ENCODE measurements at places on chromosomes 7 and 10.

- DNase-seq: no peak
These were observed 204.3 kb downstream of the SFMBT2 start for GRCh38 chr10:7206412-7207100.

DNA sequence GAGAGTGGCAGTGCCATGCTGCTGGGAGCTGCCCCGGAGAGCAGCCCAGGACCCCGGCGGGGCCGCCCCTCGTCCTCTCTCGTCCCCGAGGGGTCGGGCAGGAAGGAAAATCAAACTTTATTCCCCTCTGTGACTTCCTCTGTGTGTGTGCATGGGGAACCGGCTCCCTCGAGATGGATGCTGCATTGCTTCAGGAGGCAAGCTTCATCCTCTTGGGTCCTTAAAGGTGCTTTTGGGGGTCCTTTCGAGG lies 726 bp downstream of the MCU start:
- DNase-seq: no peak

DNA sequence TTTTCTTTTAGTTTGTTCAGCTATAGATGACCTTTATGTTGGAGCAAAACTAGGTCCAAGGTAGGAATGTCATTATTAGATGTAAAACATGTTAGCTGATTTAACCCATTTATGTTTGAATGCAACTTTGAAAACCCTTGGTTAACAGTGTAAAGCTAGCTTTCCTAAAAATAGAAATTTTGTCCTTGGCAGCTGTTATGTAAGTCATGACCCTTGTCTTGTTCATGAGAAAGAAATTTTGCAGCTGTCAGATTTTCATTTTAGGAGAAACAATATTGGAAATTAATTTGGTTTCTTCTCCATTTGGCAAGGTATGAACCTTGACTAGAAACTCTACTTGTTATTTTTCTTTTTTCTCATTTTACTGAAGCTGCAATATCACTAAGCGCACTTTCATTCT lies 23.9 kb upstream of the CCAR1 start:
- no peak for DNase-seq

DNA sequence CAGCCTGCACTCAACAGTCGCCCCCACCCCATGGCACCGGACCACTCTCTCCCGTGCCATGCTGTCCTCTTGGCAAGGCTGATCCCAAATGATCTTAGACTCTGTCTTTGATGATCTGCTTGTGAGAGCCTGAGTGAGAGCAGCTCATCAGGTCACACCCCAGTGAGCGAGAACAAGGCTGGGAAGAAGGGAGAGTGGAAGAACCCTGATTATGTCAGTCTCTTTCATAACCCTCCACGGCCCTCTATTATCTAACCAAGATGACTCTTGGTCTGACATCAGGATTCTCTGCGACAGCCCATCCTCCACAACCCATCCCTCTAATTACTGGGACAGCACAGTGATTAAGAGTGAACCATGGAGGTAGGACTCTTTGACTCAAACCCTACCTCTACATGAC lies 53.1 kb upstream of the C7orf33 start:
- no peak for DNase-seq

DNA sequence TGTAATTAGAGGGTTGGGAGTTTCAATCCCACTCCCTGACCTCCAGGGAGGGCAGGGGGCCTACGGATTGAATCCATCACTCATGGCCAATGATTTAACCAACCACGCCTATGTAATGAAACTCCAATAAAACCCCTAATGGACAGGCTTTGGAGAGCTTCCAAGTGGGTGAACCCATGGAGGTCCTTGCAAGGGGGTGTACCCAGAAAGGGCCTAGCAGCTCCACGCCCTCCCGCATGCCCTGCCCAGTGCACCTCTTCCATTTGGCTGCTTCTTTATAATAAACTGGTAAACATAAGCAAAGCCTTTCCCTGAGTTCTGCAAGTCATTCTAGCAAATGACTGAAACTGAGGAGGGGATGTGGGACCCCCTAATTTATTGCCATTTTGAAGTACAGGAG lies 280.1 kb downstream of the FRMD4A start:
- DNase-seq: no peak

- no peak for DNase-seq
These were observed 19.6 kb downstream of the SVIL start for GRCh38 chr10:29615195-29615594.

DNA sequence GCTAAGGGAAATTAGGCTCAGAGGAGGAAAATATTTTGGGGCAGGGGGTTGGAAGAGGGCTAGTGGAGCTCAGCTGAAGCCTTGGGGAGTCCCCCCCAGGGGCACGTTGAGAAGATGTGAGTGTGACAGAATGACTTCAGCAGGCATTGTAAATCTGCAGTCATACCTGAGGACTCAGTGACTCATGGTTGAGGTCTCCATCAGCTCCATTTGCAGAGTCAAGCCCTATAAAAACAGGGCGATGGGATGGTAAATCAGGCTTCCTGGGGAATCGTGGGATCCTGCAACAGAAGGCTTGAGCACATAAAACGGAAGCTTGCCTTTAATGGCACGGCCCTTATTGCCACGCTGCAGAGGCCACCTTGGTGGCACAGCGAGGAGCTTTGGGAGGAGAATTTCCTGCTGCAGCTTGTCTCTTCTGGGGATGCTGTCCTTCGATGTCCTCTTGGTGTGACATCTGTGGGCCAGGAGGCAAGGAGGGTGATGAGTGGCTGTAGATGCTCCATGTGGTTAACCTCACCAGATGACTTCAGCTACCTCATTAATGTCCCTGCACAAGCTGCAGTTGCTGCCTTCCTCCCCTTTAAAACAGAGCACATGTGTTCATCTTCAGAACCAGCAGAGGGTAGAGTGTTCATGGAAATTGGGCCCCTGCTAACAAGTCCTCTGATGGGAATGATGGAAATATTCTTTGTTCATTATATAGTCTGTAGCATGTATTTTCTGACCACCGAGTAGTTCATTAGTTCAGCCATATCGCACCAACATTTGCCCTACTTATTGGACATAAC lies 285.9 kb downstream of the LRMDA start:
- no peak for DNase-seq

DNA sequence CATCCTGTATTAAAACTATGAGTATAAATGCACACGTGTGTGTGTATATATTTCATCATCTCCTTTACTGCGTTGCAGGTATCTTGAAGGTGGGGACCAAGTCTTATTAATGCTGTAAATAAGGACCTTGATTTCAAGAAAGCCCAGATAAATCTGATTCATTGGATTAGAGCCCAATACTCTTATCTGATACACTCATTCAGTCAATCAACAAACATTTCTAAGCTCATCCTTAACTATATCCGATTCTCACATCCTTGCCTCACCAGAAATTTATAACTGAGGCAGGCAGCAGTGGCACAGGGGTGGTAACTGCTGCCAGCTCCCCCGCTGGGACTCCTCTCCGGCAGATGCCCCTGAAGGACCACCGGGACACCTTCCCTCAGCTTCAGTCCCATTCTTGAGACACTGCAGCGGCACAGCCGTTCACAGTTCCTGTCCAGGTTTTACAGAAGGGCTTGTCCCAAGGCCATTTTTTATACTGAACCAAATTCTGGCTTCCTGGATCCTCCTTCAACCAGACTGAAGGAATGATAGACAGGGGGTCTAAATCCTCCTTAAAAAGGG lies 54.0 kb downstream of the BRI3 start:
- DNase-seq: peak; percentile 23

DNA sequence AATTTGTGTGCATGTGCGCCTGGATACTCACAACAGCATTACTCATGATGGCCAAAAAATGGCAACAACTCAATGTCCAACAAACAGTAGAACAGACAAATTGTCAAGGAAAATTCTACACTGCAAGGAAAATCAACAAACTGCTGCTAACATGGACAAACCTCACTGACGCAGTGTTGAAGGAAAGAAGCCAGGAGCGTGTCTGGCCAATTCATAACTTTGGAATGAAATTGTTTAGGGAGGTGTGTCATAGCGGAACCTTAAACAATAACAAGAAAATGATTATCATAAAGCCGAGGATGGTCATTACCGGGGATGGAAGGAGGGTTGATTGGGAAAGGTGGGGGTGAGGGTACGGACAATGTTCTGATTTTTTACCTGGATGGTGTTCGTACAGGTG lies 29.1 kb downstream of the ALOX5 start:
- no peak for DNase-seq

DNA sequence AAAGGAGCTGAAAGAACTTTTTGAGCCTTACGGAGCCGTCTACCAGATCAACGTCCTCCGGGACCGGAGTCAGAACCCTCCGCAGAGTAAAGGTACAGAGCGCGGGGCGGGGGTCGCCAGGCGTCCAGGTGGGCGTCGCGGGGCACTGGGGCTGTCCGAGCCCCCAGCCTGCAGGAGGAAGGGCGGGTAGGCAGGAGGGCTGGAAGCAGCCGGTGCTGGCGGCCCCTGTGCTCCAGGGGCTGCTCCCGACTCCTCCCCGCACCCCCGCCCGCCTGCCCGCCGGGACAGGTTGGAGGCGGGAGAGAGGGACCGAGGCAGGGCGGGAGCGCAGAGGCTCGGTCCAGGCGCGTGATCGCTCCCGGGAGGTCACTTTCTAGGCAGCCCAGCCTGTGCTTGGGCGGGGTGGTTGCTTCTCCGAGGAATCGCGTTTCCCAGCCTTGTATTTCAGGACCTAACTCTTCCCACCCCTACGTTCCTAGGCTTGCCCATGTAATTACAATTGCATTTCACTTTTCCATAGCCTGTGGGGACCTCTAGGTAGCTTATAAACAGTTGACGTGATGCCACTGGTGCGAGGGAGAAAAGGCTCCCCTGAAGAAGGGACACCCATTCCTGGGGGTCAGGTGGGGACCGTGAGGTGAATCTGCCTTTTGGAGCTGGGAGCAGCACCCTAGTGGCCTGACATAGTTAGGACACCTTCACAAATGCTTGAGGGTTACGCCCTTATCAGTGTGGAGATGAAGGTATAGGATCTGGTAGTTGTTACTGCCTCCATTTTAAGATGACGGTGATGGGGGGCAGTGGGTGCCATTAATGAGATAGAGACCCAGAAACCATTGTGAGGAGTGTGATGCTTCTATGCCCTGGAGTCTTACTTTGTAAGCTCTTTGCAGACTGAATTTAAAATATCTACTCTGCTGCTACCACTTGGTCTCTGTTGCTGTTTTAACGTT lies 148.2 kb downstream of the CELF2 start:
- peak; percentile 77 for DNase-seq

GRCh38 chr7:259751-260405 lies 30.1 kb upstream of the FOXL3 start:
- peak; percentile 58 for DNase-seq

- DNase-seq: peak; percentile 54
These were observed 91.5 kb downstream of the FOXL3 start for GRCh38 chr7:381211-382042.

DNA sequence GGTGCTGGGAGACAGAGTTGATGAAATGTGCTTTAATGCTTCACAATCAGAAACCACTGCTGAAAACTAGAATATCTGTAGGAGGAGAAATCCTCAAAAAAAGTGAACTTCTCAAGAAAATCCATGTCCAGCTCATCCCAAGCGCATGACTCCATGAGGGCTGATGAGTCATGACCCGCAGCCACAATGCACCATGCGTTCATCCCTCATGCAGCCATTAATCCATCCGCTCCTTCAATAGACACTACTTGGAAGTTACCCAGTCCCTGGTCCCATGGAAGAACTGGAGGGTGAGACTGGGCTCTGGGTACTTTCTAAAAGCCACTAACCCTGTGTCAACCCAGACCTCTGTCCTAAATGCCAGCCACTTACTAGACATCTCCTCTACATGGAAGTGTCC lies 24.4 kb downstream of the TMEM273 start:
- DNase-seq: no peak

GRCh38 chr7:84108787-84109186 lies 85.8 kb downstream of the SEMA3A start:
- DNase-seq: no peak

DNA sequence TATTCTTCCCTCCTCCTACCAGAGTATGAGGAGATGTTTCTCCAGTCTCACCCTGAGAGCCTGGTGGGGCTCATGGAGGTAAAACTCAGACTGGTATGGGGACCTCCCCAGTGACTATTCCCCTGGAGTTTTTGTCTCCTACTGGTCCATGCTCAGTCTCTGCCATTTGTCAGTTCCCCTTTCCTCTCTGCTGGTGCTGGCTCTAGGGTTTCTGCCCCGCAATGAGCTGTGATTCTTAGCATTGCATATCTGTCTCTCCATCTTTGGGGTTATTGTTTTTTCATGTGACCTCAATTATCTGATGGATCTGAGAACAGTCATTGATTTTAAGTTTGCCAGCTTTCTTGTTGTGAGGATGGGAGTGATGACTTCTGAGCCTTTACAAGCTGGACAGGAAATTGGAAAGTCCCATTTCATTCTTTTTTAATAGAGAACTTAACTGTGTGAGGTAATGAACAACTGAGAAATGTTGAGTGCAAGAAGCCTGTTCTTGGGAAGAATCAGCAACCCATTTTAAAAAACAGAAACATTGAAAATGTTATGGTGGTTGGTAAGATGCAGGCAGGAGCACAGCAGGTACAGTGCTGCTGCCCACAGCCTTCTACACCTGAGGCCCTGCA lies 26.9 kb downstream of the NACAD start:
- no peak for DNase-seq

DNA sequence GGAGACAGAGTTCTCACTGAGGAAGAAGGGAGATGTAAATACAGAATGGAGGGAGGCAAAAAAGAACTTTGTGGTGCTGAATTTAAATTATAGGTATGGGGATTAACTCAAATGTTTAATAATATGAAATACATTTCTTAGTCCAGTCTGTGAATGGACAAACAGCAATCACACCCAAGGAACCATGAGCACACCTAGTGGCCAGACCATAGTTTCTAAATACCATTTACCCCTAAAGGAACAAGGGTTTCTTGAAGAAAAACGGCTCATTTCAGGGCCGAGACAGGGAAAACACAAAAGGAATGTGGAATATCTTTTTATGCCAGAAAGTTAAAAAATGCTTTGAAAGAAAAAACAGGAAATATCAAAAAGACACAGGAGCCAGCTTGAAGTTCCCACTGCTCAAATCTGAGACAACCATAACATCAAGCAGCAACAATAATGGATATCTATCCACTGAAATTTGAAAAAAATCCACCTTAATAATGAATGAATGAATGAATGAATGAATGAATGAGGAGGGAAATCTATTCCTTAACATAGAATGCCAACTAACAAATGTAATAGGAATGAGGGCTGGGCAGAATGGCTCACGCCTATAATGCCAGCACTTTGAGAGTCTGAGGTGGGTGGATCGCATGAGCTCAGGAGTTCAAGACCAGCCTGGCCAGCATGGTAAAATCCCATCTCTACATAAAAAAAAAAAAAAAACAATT lies 8.6 kb downstream of the IPMK start:
- no peak for DNase-seq

GRCh38 chr7:41020056-41020455 lies 682.8 kb downstream of the INHBA start:
- no peak for DNase-seq

DNA sequence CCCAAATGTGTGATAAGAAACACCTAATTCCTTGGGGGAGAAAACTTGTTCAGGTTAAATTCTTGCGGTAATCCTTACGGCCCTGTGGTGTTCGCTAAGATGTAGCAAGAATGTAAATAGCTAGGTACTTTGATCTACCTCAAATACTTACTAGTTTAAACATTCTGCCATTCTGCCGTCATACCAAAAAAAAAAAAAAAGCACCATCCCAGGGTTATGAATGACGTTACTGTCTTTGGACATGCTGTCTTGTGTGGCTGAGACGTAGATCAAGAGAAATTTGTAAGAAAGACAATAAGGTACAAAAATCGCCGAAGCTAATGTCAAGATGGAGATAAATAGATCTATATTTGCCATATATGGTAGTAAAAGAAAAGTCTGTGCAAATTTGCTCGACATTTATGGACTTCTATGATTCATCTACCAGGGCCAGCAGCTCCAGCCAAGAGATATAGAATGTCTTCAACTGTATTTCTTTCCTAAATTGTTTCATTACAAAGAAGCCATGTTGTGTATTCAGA lies 195.6 kb downstream of the CUX1 start:
- DNase-seq: no peak

Data from upper lobe of right lung (tissue), 1 donor.